ENCODE measurements at places on chromosomes 7 and 10.

DNA sequence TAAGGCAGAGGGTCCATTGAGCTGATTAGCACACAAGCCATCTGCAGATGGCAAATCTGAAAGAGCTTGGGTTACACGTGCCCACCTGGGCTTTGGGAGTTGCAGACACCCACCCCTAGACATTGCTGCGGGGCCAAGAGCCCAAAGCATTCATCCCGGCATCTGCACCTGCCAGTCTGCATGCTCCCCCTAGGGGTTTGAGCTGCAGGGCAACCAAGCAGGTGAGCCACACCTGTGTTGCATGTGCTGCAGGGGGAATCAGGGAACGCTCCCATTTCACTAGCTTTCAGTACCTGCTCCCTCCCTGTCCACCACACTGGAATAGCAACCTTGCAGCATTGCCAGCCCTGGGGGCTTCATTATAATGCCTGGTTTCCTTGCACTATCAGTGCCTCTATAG, 21.1 kb downstream of the C7orf33 start:
- no peak for DNase-seq

GRCh38 chr7:7639421-7639820, 1.1 kb upstream of the UMAD1 start:
- DNase-seq = no peak

GRCh38 chr7:43142703-43143102, 30.3 kb downstream of the HECW1 start:
- DNase-seq = no peak

- no peak for DNase-seq
Observed at GRCh38 chr7:121428855-121429489, 32.9 kb upstream of the FAM3C start.

- no peak for DNase-seq
Observed at GRCh38 chr10:86259901-86260562, 106.6 kb downstream of the GRID1 start.

DNA sequence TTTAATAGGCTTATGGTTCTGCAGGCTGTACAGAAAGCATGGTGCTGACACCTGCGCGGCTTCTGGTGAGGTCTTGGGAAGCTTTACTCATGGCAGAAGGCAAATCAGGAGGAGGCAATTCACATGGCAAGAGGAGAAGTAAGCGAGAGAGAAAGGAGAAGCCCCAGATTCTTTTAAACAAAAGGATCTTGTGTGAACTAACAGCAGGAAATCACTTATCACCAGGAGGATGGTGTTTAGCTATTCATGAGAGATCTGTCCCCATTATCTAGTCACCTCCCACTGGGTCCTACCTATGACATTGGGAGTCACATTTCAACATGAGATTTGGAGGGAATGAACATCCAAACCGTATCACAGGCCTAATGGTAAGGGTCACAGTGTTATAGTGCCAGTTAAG, 678.0 kb upstream of the KCND2 start:
- DNase-seq = no peak

DNA sequence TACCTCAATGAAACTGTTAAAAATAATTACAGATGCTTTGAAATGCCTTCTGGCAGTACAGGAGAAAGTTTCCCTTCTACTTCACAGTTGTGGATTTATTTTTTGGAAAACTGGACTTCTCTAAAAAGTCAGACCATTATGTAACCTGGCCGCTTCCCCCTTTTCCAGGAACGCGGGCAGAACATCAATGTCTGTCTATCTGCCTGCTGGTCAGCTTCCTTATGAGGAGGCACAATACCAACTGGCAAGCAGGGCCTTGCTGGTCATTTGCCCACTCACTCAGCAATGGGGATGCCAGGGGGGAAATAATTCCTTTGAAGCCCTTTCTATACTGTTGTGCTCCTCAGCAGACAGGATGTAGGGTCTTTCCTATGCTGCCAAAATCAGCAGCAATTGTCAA, 22.5 kb upstream of the ADRB1 start:
- DNase-seq = no peak

- DNase-seq = no peak
Observed at GRCh38 chr10:119724593-119725516, 995 bp upstream of the INPP5F start.

DNA sequence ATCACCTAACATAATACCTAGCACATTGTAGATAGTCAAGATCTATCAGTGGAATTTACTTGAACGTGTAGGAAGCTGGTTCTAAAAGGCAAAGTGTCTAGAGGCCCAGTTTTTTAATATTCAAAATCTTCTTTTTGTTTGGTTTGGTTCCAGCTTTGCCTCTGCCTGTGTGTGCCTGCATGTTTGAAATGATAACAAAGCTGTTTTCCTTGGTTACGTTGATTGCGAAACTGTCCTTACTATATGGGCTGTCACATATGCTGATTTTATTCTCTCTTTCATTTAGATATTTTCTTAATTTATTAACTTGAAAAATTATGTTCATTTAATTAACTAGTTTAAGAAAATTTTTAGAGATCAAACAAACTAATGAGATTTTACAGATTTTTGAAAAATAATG, 237.3 kb downstream of the SEMA3A start:
- DNase-seq = no peak
